ENCODE measurements at places on chromosomes 5 and 9. TPM values are rescaled to one million over a fixed set of nuclear protein-coding genes. Genes with fewer than 3 reads are reported as not detected.

DNA sequence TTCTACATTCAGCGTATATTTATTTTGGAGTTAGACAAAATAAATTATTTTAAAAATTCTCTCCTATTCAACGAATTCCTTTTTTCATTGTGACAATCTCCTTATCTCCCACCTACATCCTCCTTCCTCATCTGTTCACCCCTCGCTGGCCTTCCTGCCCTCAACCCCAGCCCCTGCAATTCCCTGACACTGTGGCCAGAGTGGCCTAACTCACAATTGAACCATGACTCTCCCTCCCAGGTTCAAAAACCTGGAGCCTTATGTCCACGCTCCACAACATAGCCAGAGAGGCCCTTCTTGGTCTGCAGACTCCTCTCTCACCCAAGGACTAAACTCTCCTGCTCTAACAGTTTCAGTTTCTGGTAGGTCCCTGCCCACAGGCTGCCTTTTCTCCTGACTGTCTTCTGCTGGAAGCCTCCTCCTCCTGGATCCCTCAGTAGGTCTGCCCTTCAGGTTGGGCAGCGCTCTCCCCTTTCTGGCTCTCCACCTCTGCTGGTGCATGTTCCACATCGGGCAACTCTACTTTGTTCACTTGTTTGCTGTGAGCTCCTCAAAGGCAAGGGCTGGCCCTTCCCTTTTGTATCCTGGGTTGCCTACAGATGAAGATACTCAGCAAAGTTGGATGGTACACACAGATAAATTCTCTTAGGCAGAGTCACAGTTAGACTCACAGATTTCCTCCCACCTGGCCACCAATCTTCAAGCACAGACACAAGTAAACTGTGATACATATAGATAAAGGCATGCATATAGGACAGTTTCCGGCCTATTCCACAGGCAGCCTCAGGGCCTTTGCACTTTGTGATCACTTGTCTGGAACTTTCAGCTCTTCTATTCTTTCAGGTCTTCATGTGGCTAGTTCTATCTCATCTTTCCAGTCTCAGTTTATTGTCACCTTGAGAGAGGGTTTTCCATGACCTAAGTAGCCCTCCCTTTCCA is 19.8 kb upstream of the MYORG start:
- no peak overlapping the region for H3K4me3 ChIP-seq
- no peaks in the 10 kb centered on the region for H3K27me3 ChIP-seq
- H3K27ac ChIP-seq: no peak overlapping the region
- H3K36me3 ChIP-seq: no peaks in the 10 kb centered on the region
- no peaks in the 10 kb centered on the region for H3K4me1 ChIP-seq

GRCh38 chr9:26863074-26863473 is 29.5 kb downstream of the CAAP1 start:
- no peaks in the 10 kb centered on the region for H3K27me3 ChIP-seq
- H3K36me3 ChIP-seq: no peaks in the 10 kb centered on the region
- no peaks in the 10 kb centered on the region for H3K4me1 ChIP-seq
- no peak for DNase-seq

GRCh38 chr5:168472329-168472728 is 13.9 kb upstream of the RARS1 start:
- no peaks in the 10 kb centered on the region for H3K36me3 ChIP-seq
- H3K27ac ChIP-seq: peak overlapping the region; percentile 87
- peak; percentile 95 for DNase-seq

DNA sequence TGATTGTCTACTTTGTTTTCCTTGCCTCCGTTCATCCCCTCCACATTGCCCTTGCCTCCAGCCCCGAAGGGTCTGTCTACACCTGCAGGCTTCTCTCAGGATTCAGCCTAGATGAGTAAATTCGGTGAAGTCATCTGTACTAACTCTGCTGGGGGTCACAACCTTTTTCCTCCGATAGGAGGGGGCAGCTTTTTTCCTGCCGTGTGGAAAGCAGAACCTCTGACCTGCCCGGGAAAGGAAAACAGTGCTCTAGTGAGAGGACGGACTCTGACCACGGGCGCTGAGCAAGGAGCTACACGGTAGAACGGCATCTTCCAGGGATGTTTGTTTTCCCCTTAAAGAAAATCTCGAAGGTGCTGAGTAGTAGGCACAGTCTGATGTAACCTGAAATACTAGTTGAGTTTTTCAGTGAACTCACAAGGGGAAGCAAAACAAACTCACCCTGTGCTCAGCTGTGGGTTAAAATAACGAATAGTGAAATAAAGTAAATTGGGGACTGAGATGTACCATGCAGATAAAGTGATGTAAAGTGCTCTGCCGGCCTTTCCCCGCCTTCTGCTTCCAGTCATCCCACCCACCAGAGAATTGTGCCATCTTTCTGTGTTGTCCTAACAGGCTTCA is 281.8 kb downstream of the AOPEP start:
- peak; percentile 61 for DNase-seq
- H3K27me3 ChIP-seq: no peaks in the 10 kb centered on the region
- peaks cover 63% of the 10 kb centered on the region for H3K36me3 ChIP-seq
- H3K4me3 ChIP-seq: peak overlapping the region; percentile 90
- H3K4me1 ChIP-seq: peaks cover 42% of the 10 kb centered on the region

GRCh38 chr9:15509931-15510788 is 610 bp downstream of the PSIP1 start:
- no peaks in the 10 kb centered on the region for H3K27me3 ChIP-seq

DNA sequence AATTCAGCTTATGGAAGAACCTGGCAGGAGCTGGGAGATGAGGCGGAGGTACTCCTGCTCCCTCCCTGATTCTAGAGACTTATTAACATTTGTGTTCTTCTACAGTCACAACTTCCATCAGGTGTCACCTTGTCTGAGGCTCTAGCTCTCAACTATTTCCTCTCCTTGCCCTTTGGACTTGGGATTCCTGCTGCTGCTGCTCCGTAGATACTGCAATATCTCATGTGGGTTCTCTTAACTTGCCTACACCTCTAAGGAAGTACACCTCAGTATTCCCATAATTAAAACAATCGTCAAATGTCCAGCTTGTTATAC is 21.2 kb downstream of the ANXA1 start:
- no peak overlapping the region for H3K27ac ChIP-seq
- DNase-seq: no peak
- no peaks in the 10 kb centered on the region for H3K27me3 ChIP-seq
- H3K4me1 ChIP-seq: peaks cover 22% of the 10 kb centered on the region
- peaks cover 42% of the 10 kb centered on the region for H3K36me3 ChIP-seq

DNA sequence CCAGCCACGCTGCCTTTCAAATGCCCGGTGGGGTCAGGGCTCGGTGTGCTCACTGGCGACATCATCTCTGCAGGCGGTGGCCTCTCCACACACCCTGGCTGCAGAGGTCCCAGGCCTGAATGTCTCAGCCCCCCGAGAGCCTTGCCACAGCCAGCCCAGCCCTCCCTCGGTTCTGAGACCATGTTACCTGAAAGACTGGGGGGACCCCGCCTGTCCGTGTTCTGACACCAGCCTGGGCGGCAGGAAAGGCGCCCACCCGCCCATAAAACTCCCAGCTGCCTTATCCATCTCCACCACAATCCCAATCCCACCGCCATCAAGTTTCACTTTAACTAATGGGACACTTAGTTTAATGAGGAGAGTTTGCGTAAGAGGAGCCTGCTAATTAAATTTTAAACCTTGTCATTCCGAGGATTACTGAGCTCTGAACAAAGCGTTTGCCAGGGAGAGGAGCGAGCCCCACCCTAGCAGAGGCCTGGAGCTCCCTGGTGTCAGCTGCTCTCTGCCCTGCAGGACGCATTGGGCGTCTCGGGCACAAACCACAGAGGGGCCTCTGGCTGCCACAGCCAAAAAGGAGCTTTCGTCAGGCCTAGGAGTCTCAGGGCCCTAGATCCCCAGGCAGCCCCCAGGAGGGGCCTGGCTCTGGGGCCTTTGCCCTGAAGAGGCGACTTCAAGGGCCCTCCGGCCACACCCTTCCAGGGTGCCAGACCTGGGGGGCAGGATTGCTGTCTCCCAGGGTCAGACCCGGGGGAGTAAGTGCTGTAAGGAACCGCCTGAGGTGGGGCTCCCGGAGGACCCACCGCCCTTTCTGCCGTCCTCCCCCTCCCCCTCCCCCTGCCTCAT is 15.3 kb downstream of the LHX3 start:
- H3K27ac ChIP-seq: no peak overlapping the region
- DNase-seq: no peak
- H3K4me1 ChIP-seq: no peaks in the 10 kb centered on the region
- H3K4me3 ChIP-seq: no peak overlapping the region
- H3K27me3 ChIP-seq: peaks cover 44% of the 10 kb centered on the region
- no peaks in the 10 kb centered on the region for H3K36me3 ChIP-seq

DNA sequence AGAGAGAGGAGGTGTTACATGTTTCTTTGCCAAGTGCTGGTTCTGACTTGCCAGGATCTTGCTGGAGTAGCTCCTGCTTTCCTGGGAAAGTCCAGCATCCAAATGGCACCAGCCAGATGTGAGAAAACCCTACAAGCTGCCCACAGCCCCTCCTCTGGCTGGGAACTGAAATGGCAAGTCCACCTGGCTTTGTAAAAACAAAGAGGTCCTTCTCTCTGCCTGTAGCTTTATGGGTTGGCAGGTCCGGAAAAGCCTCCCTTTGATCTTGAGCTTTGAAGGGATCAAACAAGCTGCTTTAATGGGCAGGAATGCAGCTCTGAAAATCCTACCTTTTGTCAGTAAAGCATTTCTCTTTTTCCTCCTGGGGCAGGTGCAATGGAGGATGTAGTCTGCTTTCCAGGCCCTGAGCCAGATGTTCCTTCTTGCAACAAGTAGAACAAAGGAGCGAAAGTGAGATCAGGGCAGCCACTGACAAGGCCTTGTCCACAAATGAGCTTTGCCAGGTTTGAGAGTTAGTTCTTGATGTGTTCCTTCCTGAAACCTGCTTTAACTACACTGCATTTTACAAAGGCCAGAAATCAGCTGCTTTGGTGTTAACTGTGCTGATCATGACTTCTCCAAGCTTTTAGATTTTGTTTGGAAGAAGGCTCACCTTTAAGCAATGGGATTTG is 456.7 kb downstream of the ZNF608 start:
- no peak overlapping the region for H3K27ac ChIP-seq
- DNase-seq: no peak
- H3K4me1 ChIP-seq: no peaks in the 10 kb centered on the region

CPEB4 gene
- total RNA-seq: 27.1 TPM

TAF11L10 gene
- total RNA-seq: not detected

ANGPTL2 gene
- total RNA-seq: 3.8 TPM
